ENCODE measurements at places on chromosomes 1 and 21.

- no peak for DNase-seq
These were observed 11.3 kb upstream of the DIPK1A start for GRCh38 chr1:92972409-92973129.

GRCh38 chr1:171826973-171827372 is 14.3 kb upstream of the DNM3 start:
- no peak for DNase-seq

- DNase-seq, result no peak
These were observed 139.8 kb downstream of the ADSS2 start for GRCh38 chr1:244311784-244312532.

- no peak for DNase-seq
These were observed 30.6 kb downstream of the GNAI3 start for GRCh38 chr1:109578947-109579443.

GRCh38 chr1:29249951-29250581 is 13.7 kb downstream of the PTPRU start:
- DNase-seq, result no peak

- no peak for DNase-seq
These were observed 2.1 kb downstream of the KLHL21 start for GRCh38 chr1:6600410-6601048.

DNA sequence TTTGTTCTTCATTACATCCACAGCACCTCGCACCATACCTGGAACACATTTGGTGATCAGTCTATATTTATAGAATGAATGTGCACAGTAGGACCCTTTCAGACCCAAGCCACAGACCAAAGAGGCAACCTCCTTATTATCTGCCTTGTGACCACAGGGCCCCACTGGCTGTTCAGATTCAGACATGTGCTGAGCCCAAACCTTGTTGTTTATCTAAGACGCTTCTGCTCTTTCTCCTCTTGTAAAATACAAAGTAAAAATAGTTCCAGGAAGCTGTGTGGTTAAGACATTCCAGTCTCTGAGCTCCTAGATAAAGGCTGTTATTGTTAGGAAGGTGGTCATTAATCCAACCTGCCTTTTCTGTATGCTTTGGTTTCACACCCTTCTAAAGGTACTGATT is 3.6 kb upstream of the SCMH1 start:
- no peak for DNase-seq
